NCI-H2081 (cell line): ENCODE measurements at places on chromosomes 6 and 20.

DNA sequence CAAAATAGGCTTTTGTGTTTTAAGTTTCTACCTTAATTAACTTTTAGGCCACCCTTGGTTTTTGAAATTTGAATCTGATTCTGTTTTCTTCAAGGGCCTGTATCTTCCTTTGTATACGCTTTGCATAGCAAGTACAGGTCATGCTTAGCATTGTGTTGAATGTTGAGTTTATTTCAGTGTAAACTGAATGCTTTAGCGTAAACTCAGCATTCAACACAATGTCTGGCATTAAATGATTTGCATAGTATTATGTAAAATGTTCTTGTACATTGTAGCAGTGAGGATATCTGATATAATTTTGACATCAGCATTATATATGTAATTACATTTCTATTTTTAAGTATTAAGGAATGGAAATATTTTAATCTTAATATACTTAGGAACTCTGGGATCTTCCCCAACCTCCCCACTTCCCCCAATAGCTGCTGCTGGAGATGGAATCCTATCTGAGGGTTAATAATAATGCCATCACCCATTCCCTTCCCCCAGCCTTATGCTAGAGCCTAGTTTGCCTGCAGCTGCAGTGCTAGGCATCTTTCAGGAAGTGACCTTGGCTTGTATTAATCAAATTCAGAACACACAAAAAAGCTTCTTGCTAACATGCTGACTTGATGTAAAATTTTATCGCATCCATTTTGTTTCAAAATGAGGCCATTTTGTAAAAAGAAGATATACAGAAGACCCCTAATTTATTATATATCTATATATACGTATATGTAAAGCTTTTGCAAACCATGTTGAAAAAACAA is 73.1 kb downstream of the NCOA3 start:
- DNase-seq = peak; percentile 87

DNA sequence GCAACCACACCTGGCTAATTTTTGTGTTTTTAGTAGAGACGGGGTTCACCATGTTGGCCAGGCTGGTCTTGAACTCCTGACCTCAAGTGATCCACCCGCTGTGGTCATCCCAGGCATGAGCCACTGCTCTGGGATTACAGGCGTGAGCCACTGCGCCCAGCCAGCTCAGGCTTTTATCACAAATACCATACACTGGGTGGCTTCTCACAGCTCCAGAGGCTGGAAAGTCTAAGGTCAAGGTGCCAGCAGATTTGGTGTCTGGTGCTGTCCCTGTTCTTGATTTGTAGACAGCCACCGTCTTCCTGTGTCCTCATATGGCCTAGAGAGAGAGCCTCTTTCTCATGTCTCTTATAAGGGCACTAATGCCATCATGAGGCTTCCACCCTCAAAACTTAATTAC is 25.9 kb downstream of the SHLD1 start:
- DNase-seq = no peak

DNA sequence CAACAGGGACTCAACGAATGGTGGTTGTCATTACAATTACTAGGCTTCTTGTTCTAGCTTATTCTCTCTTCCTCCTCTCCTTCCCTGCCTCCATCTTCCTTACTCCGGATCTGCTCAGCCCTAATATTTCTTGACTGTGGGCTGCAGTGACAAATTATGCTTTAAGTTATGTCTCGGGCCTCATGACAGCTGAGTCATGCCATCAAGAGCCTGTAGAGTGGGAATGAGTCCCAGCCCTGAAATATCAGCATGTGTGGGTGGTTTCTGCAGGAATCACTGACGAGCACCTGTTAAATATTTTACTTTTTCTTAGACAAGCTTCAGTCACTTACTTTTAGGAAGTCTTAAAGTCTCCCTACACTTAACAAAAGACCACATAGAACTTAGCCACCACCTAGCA is 83.1 kb upstream of the CBLN4 start:
- no peak for DNase-seq

- DNase-seq = no peak
Observed at GRCh38 chr20:50715694-50716093, 15.7 kb upstream of the PARD6B start.

GRCh38 chr20:49466114-49466912 is 16.2 kb downstream of the KCNB1 start:
- no peak for DNase-seq

DNA sequence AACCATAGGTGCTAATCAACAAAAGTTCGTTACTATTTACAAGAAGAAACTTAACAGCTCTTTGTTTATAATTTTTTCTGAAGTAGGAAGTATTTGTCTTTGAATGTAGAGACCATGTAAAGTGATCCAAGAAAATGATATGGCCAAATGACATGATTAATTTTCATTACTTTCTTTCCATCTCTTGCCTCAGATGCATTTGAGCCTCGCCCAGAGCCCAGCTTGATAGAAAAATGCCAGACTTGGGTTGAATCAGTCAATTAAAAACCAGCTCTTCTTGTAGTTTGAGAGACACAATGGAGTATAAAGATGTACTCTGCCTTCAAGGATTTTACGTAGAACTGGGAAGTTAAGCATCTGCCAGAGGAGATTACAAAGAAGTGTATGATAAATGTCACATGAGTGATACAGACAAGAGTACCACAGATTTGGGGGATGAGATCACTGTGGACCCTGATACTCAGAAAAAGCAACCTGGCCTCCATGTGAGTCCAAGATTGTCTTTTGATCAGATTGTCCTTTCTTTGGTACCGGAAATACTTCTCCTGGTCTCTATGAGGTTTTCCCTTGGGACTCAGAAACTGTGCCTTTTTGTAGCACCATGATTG is 92.5 kb upstream of the SUPT3H start:
- DNase-seq = no peak

- DNase-seq = no peak
Observed at GRCh38 chr20:15205719-15206118, 868.3 kb upstream of the FLRT3 start.

GRCh38 chr6:39696986-39697788 is 28.0 kb downstream of the KIF6 start:
- no peak for DNase-seq

GRCh38 chr6:141301779-141302178 is 830.9 kb upstream of the GJE1 start:
- no peak for DNase-seq

DNA sequence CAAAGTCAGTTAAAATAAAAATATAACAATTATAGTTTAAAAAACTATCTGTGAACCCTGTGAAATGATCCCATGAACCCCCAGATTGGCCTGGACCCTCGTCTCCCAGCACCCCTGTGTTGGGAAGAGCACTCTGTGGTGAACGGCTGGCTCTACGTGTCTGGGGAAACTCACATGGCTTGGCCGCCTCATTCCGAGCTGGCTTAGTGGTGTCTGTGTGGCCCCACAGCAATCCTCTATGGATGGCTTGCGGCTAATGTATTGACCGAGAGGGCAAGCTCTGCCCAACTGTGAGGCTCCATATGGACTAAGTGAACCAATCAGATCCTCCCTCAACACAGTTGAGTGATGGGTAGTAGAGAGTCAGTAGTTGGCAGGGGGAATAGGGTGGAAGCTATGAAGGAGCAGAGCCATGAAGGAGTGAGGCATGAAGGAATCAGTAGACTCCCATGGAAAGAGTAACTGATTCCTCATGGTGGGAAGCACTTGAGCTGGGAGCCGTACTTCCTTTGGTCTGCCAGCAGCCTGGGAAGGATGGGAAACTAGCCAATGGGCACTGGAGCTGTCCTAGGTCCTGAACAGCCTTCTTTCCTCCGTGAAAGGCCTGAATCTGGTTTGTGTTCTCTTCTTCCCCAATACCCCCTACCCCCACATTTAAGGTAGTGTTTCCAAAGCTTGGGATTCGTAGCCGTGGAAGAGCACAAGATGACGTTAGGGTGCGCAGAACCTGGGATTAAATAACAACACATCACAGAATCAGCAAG is 21.6 kb upstream of the ZNF831 start:
- DNase-seq = no peak
